Glutamatergic neuron (in vitro differentiated cells): ENCODE measurements at places on chromosomes 2 and 18. TPM values are rescaled to one million over a fixed set of nuclear protein-coding genes. Genes with fewer than 3 reads are reported as not detected.

DNA sequence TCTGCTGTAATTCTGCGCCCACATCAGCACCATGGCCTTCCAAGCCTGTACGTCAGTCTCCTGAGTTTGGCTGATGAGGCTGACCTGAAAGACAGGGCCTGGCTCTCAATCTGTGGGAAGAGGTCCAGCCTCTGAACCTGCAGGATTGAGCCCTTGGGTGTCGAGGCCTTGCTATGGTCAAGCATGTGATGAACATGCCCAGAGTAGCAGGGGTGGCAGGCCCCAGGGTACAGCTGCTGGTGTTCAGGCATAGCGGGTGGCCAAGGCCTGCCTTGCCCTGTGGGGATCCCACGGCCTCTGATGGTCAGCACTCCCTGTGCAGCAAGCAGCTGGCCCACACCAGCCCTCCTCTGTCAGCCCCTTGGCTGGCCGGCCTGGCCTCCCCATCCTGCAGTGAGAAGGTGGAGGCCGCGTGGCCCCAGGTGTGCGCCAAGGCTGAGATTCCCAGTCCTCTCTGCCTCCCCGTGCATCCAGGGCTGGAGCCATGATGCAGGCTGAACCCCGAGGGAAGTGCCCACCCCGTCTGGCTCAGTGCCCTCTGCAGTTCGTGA is 298.4 kb downstream of the NDUFA10 start:
- peaks cover 12% of the 10 kb centered on the region for H3K27me3 ChIP-seq
- no peak for DNase-seq
- peaks cover 9% of the 10 kb centered on the region for H3K4me1 ChIP-seq
- H3K27ac ChIP-seq = no peak overlapping the region

- H3K36me3 ChIP-seq = no peaks in the 10 kb centered on the region
- no peak for DNase-seq
- peaks cover 2% of the 10 kb centered on the region for H3K27me3 ChIP-seq
- H3K4me3 ChIP-seq = no peak overlapping the region
- peaks cover 4% of the 10 kb centered on the region for H3K4me1 ChIP-seq
Observed at GRCh38 chr2:205193836-205194228, 488.5 kb upstream of the NRP2 start.

DNA sequence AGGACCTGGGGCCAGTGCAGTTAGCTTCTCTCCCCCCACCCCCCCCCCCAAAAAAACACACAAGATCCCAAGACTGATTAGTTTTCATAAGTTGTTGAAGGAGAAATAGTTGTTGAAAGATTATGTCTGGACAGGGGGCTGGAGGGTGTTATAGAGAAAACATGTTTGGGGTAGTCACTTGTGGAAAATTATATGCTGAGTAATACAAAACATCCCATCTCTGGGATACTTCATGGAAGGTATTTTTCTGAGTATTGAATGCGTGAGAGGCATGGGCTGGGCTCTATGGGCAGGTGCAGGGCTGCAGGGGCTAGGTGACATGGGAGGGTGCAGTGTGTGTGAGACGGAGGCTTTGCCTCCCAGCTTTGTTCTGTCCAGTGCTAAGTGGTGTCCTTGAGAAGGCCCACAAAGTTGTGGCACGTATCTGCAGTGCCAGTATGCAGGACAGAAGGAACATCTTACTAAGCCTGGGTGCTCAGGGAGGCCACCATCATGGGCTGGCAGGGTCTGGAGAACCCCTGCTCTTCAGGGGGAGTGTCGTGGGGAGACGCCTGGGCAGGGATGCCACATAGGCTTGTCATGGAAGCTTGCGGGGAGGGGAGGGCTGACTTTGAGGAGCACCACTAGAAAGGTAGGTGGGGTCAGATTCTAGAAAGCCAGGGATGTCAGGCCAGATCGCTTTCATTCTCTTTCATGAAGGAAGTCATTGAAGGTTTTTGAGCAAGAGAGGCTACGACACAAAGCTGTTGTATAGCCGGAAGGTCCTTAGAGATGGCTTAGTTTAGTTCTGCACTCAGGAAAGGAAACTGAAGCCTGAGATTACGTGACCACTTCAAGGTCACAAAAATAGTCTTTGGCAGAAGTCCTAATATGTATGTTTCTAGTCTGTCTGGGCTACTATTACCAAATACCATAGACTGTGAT is 232.0 kb downstream of the LDLRAD4 start:
- no peak for DNase-seq
- peaks cover 17% of the 10 kb centered on the region for H3K27me3 ChIP-seq
- no peak overlapping the region for H3K4me3 ChIP-seq

- DNase-seq = no peak
- no peaks in the 10 kb centered on the region for H3K36me3 ChIP-seq
- no peaks in the 10 kb centered on the region for H3K4me1 ChIP-seq
Observed at GRCh38 chr2:231392431-231393148, 2.9 kb upstream of the B3GNT7 start.

DNA sequence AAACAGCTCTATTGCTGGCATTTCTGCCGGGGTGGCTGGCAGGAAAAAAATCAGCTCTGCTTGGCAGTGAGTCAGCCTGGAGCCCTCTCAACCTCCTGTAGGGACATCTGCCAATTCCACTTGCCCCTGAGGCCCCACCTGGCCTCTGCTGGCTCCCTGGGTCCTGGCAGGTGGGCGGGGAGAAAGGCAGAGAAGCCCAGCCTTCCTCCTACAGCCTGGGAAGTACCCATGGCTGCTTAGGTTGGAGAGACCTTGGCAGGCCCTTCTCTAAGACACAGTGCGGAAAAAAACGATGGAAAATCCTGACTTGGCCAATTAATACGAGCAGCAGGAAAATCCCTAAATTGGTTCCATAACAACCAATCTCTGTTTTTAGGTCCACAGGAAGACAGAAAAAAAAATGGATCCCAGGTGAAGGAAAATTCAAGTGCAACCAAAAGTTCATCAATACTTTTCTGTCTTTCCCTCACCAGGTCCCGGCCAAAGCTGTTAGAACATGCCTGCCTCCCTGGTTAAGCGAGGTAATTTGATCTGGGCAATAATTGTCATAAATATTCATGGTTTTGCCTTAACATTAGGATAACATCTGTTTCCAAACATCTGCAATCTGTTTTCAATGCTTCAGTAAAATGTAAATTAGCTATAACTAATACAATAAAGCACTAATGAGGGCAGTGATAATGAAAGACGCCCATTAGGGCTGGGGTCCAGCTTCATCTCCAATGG is 245.9 kb downstream of the TFCP2L1 start:
- H3K4me3 ChIP-seq = peak overlapping the region; percentile 34
- no peaks in the 10 kb centered on the region for H3K36me3 ChIP-seq
- peaks cover 2% of the 10 kb centered on the region for H3K27me3 ChIP-seq
- no peak for DNase-seq
- H3K27ac ChIP-seq = no peak overlapping the region
- H3K4me1 ChIP-seq = peaks cover 16% of the 10 kb centered on the region

GRCh38 chr2:139946690-139947089 is 1166.5 kb upstream of the NXPH2 start:
- H3K4me1 ChIP-seq = no peaks in the 10 kb centered on the region
- no peaks in the 10 kb centered on the region for H3K27me3 ChIP-seq
- no peaks in the 10 kb centered on the region for H3K36me3 ChIP-seq
- H3K4me3 ChIP-seq = no peak overlapping the region
- no peak for DNase-seq
- no peak overlapping the region for H3K27ac ChIP-seq

- no peaks in the 10 kb centered on the region for H3K36me3 ChIP-seq
- peaks cover 8% of the 10 kb centered on the region for H3K4me1 ChIP-seq
- peaks cover 2% of the 10 kb centered on the region for H3K27me3 ChIP-seq
Observed at GRCh38 chr2:17136231-17136630, 382.0 kb downstream of the RAD51AP2 start.

DNA sequence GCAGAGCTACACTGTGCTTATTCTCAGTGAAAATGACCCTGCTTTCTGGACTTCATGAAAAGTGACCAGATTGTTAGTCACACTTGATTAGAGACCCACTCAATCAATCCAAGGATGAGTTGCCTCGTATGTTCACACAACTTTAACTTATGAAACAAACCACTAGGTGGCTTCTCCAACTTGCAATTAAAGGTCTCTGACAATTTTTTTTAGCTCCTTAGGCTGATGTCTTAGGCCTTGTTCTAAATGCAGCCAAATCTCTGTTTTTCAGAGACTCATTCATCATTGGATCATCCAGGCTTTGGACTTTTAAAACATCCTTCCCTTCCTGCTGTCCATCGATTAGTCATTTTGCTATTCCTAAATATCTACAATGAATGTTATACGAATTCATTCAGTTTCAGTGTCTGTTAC is 63.4 kb downstream of the MREG start:
- DNase-seq = no peak
- peaks cover 6% of the 10 kb centered on the region for H3K36me3 ChIP-seq
- no peak overlapping the region for H3K4me3 ChIP-seq

DNA sequence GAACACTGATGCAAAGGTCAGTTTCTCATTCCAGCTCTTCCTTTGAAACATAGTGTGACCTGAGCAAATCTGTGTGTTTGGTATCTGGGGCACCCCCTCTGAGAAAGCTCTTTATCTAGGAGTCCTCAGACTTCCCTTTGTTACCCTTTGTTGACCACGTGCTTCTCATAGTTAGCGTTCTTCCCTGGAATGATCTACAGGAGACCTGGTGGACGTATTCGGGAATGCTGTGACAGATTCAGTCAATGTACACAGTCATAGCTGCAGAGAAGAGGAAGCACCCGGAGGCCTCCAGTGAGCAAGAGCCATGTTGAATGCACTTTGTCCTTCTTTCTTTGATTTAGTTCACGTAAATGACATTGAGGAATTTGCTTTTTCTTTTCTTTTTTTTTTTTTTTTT is 10.7 kb upstream of the CHMP1B start:
- H3K36me3 ChIP-seq = no peaks in the 10 kb centered on the region
- H3K4me3 ChIP-seq = no peak overlapping the region
- DNase-seq = no peak
- H3K4me1 ChIP-seq = peaks cover 7% of the 10 kb centered on the region
- peaks cover 3% of the 10 kb centered on the region for H3K27me3 ChIP-seq
- no peak overlapping the region for H3K27ac ChIP-seq

DNA sequence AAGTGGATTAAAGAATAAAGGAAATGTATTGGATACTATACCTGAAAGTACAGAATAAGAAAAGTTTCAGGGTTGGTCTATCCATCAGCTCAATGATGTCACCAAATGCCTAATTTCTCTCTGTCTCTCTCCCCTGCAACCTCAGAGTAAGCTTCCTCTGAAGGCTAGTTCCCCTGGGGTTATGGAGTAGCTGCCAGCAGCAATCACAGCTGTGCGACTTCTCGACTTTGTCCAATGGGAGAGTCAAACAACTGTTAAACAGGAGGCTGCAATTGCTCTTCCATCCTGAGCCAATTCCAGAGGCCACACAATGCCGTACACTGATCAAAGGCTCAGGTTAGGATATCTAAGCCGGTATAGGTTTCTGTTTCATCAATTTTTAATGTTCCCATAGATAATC is 95.3 kb upstream of the FANCL start:
- peaks cover 14% of the 10 kb centered on the region for H3K4me1 ChIP-seq
- H3K4me3 ChIP-seq = no peak overlapping the region
- peaks cover 3% of the 10 kb centered on the region for H3K27me3 ChIP-seq
- H3K36me3 ChIP-seq = peaks cover 5% of the 10 kb centered on the region
- H3K27ac ChIP-seq = peak overlapping the region; percentile 88

The CHRNG gene
- 3.5 TPM for total RNA-seq

The REG1A gene
- total RNA-seq = 1.1 TPM

The WDPCP gene
- 4.3 TPM for total RNA-seq

The GIGYF2 gene
- 91.7 TPM for total RNA-seq

The FOXI3 gene
- total RNA-seq = 0.34 TPM
